ENCODE measurements at places on chromosomes 5 and 9.

DNA sequence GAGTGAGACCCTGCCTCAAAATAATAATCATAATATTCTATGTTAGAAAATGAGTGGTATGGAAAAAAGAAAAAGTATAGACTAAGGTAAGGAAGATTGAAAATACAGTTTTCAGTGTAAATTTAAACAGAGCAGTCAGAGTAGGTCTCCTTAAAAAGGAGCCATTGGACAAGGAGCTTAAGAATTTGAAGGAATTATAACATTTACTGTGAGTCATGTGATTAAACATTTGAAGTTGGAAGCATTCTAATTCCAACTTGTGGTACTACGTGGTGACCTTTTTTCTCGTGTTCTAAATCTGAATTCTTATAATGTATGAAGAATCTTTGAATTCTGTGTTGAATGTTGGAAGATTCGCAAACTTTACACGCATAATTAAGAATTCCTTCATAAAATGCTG is 39.3 kb upstream of the TMEM171 start:
- no peak for DNase-seq

- DNase-seq: no peak
Measured at GRCh38 chr9:97307091-97307490, 368 bp upstream of the CCDC180 start.

- no peak for DNase-seq
Measured at GRCh38 chr5:149282966-149283332, 11.3 kb downstream of the AFAP1L1 start.

DNA sequence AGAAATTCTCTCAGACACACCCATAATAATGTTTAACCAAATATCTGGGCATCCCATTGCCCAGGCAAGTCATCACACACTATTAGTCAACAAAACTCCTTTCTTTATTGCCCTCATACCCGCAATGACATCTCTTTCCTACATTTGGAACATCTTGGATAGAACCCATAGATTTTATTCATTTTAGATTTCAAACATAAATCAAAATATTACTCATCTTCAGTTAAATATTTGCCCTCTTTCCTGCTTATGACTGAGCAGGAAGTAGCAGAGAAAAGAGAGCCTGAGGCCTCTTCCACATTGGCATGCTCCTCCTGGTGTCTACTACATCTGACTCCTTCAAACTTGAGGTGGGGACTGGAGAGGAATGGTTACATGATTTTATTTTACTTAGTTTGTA is 592.0 kb downstream of the CHSY3 start:
- no peak for DNase-seq

- no peak for DNase-seq
Measured at GRCh38 chr9:114386886-114387679, 699 bp downstream of the AKNA start.

DNA sequence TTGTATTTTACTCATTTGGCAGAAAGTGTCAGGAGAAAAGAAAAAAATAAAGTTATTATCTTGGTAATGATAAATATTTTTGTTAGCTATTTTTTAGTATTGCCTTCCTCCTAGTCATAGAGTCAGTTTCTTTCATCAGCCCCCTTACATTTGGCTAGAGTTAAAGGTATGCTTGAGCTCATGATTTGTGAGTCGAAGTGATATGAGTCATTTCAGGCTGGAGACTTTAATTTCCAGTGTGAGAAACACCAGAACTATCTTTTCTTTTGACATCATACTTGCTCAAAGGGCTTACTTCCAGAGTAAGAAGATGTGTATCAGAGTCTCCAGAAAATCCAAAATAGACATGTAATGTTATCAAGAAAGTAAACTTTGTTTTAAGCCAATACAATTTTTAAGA is 746.7 kb upstream of the TYRP1 start:
- DNase-seq: no peak

DNA sequence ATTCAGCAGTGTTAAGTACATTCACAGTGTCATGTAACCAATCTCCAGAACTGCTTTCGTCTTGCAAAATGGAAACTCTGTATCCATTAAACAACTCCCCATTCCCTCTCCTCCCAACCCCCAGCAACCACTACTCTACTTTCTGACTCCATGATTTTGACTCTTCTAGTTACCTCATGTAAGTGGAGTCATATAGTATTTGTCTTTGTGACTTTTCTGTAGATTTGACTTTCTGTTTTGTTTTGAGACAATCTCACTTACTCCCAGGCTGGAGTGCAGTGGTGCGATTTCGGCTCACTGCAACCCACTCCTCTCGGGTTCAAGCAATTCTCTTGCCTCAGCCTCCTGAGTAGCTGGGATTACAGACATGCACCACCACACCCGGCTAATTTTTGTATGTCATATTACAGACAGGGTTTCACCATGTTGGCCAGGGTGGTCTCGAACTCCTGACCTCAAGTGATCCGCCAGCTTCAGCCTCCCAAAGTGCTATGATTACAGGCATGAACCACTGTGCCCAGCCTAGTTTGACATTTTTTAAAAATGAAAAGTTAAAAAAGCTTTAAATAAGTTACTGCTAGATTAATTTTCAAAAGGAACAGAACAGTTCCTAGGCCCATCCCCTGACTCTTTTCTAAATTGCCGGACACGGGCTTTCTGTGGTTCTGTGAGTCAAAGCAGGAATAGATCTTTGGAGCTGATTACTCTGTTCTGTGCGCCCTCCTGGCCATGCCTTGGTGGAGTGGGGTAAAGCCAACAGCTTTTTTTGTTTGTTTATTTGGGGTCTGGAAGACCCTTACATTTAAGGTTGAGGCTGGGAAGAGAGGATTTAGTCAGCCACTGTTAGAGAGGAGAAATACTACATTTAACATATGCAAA is 59.3 kb downstream of the RALGPS1 start:
- no peak for DNase-seq

DNA sequence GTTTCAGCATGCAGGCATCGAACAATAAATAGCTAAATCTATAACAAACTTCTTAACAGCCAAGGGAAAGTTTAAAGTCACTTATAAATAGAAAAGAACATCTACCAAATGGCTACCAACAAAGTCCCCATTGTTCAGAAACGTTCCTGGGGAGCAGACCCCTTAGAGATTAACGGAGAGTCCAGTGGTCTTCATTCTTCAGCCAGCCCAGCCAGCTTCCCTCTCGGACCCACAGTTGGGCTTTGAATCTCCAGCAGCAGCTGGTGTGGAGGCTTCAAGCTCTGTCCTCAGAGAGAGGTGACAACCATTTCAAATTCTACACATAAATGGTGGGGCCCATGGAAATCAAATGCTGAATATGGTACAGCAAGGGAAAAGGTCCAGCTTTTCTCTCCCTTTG is 11.2 kb downstream of the ENC1 start:
- no peak for DNase-seq

DNA sequence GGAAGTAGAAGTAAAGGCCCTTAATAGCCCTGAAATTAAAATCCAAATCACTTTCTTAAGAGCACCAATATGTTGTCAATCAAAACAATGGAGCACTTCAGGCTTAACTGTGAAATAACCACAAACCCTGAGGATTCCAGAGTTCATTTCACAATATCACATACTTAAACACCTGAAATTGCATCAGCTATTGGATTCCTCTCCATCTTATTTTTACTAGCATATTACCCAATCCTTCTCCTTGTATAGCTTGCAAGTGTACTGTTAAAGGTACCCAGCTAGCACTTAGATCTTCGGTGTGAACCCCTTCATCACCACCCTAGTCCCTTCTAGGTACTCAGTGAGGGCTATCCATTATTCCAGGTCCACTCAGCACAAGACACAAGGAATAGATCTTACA is 287.3 kb downstream of the EFNA5 start:
- DNase-seq: no peak

- DNase-seq: no peak
Measured at GRCh38 chr9:17236147-17236546, 101.3 kb downstream of the CNTLN start.

DNA sequence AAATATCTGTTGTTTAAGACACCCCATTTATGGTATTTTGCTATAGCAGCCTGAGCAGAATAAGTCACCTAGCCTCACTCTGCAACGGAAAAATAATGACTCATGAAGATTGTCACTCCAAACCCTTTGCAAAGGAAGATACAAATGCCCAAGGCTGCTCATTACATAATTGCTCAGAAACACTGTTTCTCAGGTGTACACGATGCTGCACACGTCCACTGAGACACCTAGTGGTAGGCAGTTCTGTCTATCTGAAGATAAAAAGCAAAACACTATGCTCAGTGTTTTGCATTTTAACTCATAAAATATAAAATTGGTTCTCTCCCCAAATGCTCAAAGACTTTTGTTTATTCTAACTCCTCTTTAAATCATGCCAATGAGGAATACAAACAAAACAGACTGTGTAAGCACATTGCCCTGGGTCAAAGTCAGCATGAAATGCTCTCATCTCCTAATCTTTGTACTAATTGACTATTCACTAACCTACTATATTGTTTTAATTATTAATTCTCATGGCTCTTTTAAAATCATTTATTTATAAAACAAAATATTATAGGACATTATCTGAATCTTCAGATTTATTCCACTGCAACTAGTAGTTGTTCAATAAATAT is 7.7 kb upstream of the TSLP start:
- no peak for DNase-seq

DNA sequence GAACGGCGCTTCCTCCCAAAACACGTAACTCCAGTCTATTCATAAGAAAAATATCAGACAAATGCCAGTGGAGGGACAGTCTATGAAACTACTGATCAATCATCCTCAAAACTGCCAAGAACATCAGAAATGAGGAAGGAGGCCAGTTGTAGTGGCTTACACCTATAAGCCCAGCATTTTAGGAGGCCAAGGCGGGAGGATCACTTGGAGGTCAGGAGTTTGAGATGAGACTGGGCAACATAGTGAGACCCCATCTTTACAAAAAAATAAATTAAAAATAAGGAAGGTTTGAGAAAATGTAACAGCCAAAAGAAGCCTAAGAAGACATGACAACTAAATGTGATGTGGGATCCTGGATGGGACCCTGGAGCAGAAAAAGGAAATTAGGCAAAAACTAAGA is 58.9 kb upstream of the MIER3 start:
- DNase-seq: no peak

GRCh38 chr5:155827949-155828348 is 499.0 kb upstream of the SGCD start:
- no peak for DNase-seq

- peak; percentile 11 for DNase-seq
Measured at GRCh38 chr9:74172874-74173273, 324.3 kb upstream of the RORB start.

DNA sequence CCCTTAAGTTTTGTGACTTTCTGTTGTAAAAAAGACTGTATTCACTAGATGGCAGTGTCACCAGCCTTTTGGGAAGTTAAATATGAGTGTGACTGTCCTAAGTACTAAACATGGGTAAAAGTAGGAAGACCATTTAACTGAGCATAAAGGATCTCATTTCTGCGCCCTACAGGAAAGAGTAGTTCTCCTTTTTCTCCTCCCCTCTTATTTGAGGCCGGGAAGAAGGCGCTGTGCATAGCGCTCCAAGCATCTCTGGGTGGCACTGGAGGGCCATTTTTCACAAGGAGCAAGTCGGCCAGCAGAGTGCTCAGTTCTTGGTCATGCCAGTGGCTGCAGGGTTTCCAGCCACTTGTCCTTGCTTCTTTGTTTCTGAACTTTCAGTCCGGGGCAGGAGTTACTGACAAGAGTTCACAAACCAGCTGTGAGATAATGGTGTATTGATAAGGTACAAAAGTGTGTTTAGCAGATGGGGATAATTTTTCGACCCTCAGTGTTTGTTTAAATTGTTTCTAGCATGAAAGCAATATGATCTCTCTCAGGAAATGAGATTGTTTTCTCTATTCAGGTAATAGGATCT is 227.6 kb upstream of the DMRT1 start:
- peak; percentile 92 for DNase-seq

DNA sequence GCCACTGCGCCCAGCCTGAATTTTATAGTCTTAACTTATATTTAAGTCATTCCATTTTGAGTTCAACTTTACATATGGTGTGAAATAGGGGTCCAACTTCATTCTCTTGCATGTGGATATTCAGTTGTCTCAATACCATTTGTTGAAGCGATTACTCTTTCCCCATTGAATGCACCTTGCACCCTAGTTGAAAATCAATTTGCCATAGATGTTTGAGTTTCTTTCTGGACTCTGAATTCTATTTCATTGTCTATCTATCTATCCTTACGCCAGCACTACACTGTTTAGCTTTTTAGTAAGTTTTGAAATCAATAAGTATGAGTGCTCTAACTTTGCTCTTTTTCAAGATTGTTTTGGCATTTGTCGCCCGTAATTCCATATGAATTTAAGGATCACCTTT is 49.8 kb downstream of the TMOD1 start:
- no peak for DNase-seq

All from Kasumi-1 (cell line).